ENCODE measurements at places on chromosomes 13 and 19.

GRCh38 chr19:57800696-57801095 lies 14.0 kb downstream of the ZNF552 start:
- no peak for DNase-seq

DNA sequence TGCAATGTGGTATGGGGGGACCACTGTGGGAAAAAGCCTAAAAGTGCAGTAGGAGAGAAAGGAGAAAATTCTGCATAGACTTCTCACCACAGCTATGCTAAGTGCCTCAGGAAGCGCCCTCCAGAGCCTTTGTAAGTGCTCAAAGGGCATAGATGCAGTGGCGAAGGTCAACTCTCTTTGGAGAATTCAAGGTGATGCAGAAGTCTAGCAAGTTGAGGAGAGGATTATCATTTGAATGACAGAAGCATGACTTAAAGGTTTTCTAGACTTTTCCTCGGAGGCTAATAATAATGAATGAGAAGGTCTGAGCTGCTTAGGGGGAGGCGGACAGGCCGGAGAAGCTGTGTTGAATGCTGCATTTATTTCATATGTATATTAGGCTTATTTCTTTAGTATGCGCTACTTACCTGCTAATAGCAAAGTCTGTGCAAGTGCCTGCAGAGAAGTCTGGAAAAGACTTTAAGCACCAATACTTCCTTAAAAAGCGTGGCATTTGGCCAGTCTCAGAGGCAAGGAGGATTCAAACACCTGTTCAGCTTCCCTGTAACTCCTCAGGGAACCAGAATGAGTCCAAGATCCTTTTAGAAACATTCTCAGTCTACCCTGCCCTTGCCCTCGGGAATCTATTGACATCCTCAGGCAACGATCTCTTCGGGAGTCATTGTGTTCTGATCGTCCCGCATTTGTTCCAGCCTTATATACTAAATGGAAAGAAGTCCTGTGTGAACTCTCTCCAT lies 56.2 kb downstream of the FLT1 start:
- DNase-seq = no peak

- no peak for DNase-seq
Observed at GRCh38 chr13:43782686-43783085, 4.1 kb downstream of the ENOX1 start.

DNA sequence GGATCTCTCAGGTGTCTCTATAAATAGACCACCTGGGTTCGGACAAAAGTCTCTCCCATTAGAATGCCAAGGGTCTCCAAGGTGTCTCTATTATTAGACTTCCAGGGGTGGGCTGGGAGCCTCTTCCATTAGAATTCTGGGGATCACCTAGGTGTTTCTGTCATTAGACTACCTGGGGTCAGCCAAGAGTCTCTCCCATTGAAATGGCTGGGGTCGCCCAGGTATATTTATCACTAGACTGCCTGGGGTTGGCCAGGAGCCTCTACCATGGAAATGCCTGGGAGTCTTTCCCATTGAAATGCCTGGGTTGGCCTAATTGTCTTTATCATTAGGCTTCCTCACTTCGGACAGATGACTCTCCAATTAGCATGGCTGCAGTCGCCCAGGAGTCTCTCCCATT lies 1565.5 kb downstream of the UQCRFS1 start:
- DNase-seq = no peak

DNA sequence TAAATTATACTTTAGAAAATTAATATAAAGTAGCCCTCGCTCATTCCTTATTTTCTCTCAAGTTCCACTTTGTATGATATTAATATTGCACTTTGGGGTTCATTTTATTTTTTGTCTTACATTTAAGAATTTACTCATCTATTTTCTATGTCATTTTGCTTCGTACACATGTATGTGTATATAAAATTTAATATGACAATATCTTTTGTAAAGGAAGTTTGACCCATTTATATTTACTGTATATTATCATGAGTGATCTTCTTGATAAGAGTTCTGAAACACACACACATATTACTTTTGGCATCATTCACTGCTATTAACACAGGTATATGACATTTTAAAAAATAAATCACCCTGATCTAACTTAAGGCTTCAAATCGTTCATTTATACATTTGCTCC lies 83.1 kb downstream of the IRS2 start:
- DNase-seq = no peak

- DNase-seq = no peak
Observed at GRCh38 chr19:47805313-47805712, 962 bp upstream of the TPRX1 start.

GRCh38 chr19:13723206-13723605 lies 41.1 kb upstream of the MRI1 start:
- DNase-seq = no peak

GRCh38 chr13:86324191-86324590 lies 525.0 kb upstream of the SLITRK6 start:
- DNase-seq = no peak

GRCh38 chr19:35977446-35978222 lies 17.4 kb upstream of the SDHAF1 start:
- no peak for DNase-seq

- DNase-seq = no peak
Observed at GRCh38 chr19:10921910-10922637, 6.4 kb downstream of the YIPF2 start.

GRCh38 chr13:45048890-45049407 lies 59.6 kb downstream of the GPALPP1 start:
- no peak for DNase-seq

- no peak for DNase-seq
Observed at GRCh38 chr19:45607071-45608029, 5.3 kb upstream of the GPR4 start.

All from fibroblast of skin of left quadriceps (primary cell).